ENCODE measurements at places on chromosomes 2 and 18.

DNA sequence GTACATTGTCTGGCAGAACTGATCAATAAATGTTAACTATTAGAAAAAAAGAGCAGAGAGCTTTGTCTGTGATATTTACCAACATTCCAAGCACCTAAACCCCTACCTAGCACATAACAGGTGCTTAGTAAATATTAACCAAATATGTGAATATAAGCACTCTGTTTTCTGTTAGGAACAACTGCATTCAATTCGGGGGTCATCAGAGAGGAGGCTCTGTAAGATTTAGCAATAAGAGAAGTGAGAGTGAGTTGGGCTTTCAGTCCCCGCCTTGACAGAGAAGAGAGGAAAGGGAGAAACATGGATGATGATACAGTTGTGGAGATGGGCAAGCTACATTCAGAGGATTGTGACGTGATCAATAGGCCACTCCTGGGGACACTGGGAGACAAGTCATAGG lies 47.7 kb downstream of the MYOM1 start:
- no peak for DNase-seq

- no peak for DNase-seq
Measured at GRCh38 chr2:32358111-32358482, 1.3 kb downstream of the BIRC6 start.

DNA sequence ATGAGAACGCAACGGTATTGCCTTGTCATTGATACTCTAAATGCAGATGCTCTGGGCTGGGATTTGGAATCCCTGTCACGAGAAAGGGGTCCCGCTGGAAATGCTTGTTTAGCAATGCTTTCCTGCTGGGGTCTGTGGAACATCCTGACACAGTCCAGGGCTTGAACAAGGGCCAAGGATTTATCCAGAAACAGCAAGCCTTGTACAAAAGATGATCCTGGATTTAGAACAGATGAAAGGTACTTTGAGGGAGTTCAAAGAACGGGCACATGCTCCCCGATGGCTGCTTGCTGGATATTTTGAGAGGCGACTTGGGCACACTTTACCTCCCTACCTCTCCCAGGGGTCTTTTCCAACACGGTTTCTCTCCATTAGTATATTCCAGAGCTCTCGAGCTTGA lies 108.1 kb upstream of the CELF4 start:
- DNase-seq = no peak

DNA sequence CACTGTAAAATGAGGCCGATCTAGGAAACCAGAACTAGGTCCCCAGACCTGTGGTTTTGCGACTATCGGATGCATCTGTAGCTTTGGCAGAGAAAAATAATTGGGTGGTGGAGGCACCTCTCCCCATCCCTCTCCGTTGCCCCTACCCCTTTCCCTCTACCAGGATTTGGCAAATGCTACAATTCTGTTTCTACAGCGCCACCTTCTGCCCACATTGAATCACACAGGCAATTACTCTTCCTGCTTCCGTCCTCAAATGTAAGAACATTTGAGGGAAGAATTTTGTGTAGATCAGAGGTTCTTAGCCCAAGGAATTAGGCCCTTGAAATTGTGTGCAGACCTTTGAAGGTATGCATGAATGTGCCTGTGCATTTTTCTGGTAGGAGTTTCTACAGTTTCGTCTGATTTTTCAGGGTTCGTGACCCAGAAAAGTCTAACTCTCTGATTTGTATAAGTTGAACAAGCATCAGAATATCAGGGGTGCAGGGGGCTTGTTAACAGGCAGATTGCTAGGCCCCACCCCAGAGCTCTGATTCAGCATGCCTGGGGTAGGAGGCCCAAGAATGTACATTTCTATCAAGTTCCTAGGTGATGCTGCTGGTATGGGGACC lies 11.2 kb downstream of the ATP6V1B1 start:
- no peak for DNase-seq

Measured in psoas muscle (tissue), 8 donors.